Cerebellum (tissue), 4 donors: ENCODE measurements at places on chromosomes 12 and 14. TPM values are rescaled to one million over a fixed set of nuclear protein-coding genes. Genes with fewer than 3 reads are reported as not detected.

DNA sequence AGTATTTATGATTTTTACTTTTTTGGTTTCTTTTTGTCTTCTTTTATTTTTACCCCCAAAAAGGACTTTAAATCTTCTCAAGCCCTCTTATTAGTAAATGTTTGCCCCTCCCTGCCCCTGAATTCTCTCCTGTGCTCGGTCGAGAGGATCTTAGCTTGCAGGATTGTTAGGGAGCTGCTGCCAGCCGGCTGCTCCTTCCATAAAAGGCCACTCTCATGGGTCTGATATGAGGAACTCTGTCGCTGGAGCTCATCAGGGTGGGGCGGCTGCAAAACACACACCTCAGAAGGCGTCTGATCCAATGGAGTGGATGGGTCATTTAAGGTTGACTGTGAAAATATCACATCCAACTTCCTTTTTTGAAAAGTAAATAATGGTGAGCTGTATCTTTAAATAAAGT lies 8.5 kb downstream of the LTBR start:
- no peak for DNase-seq

DNA sequence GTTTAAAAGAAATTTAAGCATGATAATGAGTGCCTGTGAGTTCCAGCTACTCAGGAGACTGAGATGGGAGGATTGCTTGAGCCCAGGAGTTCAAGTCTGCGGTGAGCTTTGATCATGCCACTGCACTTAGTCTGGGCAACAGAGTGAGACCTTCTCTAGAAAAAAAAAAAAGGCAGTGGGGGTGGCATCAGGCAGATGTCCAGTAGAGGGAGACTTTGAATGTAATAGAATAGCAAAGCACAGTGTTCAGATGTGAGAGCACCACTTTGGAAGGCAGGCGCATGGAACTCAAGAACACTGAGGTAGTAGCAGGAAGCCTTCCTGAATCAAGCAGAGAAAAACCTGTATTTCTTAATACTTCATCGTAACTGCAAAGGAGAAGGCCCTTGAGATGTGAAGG lies 394.5 kb upstream of the GARIN6 start:
- no peak for DNase-seq

The PCK2 gene
- 2.5 TPM for total RNA-seq

DNA sequence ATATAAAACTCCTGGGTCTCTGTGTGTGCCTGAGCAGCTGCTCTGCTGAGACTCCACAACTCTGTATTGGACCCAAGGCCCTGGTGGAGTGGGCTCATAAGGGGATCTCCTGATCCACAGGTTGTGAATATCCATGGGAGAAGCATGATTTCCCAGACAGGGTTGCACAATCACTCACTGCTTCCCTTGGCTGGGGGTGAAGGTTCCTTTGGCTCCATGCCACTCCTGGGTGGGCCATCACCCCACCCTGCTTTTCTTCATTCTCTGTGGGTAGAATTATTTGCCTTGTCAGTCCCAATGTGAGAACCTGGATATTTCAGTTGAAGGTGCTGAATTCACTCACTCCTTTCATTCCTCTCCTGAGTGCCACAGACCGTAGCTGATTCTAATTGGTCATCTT lies 205.2 kb upstream of the TMEM260 start:
- DNase-seq = no peak

The C12orf56 gene
- total RNA-seq = 2.3 TPM

The SLC4A8 gene
- 67.1 TPM for total RNA-seq

The DPPA3 gene
- total RNA-seq = not detected

The OASL gene
- total RNA-seq = 0.18 TPM

- DNase-seq = peak; percentile 85
These were observed 50.8 kb upstream of the MAX start for GRCh38 chr14:65153101-65153500.

The TMEM263 gene
- 44.4 TPM for total RNA-seq

The RBM23 gene
- total RNA-seq = 91.1 TPM

DNA sequence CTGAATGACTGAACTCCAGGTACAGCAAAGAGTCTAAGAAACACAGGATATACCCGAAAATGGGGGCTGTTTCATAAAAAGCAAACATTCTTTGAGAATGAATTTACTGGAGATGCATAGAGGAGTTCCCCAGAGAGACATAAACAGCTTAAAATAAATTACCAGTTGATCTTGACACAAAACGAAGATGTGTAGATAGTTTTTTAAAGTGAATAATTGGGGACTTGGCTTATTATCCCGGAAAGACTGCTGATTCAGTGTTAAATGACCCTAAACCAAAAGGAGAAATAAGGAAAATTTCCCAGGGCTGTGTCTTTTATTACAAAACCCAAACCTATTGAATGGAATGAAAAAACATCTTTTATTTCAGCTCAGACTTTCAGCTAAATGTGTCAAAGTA lies 1052.8 kb upstream of the TMEM132C start:
- DNase-seq = no peak

GRCh38 chr14:70755655-70756054 lies 53.7 kb downstream of the MAP3K9 start:
- DNase-seq = no peak

- no peak for DNase-seq
These were observed 1.7 kb downstream of the ABCD2 start for GRCh38 chr12:39617887-39618286.

The HOXC10 gene
- total RNA-seq = not detected

GRCh38 chr14:45426685-45427282 lies 173.8 kb upstream of the MIS18BP1 start:
- DNase-seq = no peak

The AHNAK2 gene
- total RNA-seq = 10.6 TPM

The SYNDIG1L gene
- total RNA-seq = 0.73 TPM

DNA sequence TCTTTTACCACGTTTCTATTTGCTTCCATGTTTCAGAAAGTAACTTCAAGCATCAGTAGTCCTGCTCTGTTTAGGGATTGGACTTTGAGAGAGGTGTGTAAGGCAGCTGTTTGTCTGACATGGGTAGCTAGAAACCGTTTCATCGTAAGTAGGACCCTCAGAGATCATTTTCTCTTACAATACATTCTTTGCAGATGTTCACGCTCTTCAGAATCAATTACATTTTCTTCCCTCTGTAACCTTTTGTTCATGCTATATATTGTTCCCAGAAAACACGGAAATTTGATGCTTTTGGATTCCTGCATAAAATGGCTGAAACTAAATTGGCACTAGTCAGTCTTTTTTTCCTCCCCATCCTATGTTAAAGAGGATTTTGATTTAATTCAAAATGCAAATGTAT lies 62.6 kb upstream of the AEBP2 start:
- DNase-seq = no peak

- no peak for DNase-seq
These were observed 1.6 kb upstream of the HPD start for GRCh38 chr12:121860257-121860656.

DNA sequence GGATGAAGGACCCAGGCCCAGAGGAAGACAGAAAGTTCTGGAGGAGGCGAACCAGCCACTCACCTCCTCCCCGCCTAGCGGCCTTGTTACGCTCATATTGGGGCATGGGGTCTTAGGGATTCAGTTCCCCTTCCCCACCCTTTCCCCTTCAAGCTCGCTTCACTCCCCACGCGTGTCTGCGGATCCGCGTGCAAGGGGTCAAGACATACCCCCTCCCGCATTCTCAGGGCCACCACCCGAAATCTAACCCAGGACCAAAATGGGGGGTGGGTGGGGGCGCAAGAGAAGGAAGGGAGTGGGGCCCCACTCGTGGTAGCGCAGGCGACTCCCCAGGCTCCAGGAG lies 584 bp upstream of the RFX4 start:
- DNase-seq = no peak

GRCh38 chr14:33811721-33812120 lies 139.2 kb downstream of the EGLN3 start:
- DNase-seq = no peak

The INSM2 gene
- total RNA-seq = 9.6 TPM

The TBX3 gene
- total RNA-seq = 3.7 TPM

DNA sequence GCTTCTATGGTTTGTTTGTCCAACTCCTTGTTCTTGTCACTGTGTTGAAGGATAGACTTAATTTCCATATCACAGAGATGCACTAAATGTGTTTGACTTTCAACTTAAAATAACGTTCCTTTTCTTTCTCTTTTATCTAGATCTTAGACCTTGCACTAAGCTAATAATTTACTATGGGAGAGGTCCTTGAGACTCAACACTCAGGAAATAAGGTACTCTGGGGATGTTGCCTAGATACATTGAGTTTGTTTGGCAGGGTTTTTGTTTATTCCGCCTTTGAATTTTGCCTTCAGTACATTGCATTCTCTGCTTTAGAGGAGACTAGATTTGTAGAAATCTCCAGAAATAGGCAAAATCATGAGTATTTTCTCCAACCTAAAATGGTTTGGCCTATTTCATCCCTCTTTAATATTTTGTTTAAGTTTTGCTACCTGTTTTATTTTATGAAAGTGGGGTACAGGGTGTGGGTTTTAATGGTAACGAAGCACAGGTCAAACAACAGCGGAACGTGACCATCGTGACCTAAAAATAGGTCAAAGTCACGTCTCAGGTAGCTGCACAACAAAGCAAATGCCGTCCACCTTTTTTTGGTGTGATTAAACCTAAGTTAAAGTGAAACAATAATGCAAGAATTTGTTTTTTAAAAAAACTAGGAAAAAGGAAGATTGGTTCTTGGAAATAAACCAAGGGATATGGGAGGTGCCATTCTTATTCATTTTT lies 115.3 kb upstream of the CPSF6 start:
- DNase-seq = no peak

The PPM1H gene
- total RNA-seq = 26.5 TPM

DNA sequence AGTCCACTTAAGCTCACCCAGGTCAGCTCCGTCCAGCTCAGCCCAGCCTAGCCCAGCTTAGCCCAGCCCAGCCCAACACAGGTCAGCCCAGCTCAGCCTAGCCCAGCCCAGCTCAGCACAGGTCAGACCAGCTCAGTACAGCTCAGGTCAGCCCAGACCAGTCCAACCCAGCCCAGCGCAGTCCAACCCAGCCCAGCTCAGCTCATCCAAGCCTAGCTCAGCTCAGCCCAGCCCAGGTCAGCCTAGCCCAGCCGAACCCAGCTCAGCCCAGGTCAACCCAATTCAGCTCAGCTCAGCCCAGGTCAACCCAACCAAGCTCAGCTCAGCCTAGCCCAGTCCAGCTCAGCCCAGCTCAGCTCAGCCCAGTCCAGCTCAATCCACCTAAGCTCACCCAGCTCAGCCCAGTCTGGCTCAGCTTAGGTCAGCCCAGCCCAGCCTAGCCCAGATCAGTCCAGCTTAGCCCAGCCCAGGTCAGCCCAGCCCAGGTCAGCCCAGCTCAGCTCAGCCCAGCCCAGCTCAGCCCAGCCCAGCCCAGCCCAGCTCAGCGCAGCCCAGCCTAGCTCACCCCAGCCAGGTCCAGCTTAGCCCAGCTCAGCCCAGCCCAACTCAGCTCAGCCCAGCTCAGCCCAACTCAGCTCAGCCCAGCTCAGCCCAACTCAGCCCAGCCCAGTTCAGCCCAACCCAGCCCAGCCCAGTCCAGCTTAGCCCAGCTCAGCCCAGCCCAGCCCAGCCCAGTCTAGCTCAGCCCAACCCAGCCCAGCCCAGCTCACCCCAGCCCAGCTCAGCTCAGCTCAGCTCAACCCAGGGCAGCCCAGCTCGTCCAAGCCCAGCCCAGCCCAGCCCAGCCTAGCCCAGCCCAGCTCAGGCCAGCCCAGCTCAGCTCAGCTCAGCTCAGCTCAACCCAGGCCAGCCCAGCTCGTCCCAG lies 184.0 kb downstream of the TMEM121 start:
- no peak for DNase-seq

GRCh38 chr12:7374423-7375144 lies 69.4 kb downstream of the CD163L1 start:
- DNase-seq = no peak

DNA sequence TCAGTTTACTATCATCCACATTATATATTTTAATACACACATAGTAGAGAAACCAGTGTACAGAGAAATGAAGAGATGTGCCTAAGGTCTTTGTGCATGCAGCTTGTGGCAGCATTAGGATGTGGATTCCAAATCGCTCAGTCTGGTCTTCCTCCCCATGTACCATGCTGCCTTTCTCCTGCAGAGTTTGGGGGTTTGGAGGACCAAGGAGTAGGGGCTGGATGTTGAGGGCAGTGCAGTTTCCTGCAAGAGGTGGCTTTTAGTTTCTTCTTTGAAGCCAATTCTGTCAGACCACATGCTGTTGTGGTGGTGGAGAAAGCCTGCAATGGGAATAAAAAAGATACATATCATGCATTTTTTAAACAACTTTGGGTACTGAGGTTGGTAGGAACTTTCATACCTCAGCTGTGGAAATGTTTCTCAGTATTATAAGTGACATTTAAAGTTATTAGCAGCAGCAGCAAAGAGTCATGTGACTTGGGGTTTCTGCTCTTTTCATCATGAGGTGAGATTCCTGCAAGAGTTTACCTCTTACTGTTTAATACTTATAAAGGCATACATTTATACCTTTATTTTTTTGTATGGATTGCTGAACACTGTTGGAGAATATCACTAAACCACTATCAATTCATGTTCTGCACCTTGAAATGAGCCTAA lies 34.4 kb downstream of the TESPA1 start:
- DNase-seq = no peak

DNA sequence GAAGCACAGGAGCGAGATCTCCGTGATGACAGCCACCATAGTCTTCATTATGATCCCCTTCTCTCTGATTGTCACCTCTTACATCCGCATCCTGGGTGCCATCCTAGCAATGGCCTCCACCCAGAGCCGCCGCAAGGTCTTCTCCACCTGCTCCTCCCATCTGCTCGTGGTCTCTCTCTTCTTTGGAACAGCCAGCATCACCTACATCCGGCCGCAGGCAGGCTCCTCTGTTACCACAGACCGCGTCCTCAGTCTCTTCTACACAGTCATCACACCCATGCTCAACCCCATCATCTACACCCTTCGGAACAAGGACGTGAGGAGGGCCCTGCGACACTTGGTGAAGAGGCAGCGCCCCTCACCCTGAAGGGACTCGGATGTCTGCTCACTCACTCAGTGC lies 775 bp downstream of the OR10P1 start:
- no peak for DNase-seq

- no peak for DNase-seq
These were observed 111.9 kb downstream of the PAX9 start for GRCh38 chr14:36773558-36773957.

GRCh38 chr12:69534389-69534822 lies 50.9 kb upstream of the CCT2 start:
- peak; percentile 72 for DNase-seq
